Effector CD4-positive, alpha-beta T cell (primary cell): ENCODE measurements at places on chromosomes 5 and 9.
A peak's percentile ranks its signal among the peaks of the same experiment; 100 is the strongest.

- DNase-seq, result no peak
Observed at GRCh38 chr9:114911167-114911821, 19.1 kb downstream of the TNFSF8 start.

DNA sequence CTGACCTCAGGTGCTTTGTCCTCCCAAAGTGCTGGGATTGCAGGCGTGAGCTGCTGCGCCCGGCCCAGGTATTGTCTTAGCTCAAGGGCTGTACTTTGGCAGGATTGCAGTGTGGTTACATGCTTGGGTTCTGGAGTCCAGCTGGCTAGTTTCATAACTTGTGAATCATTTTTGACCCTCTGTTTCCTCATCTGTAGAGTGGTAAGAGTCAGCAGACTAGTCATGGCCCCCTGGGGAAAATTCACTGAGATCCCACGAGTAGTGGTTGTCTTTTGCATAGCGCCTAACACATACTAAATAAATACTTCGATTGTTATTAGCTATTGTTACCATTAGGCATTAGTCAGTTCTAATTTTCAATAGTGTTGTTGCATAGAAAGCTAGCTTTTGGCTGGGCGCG is 14.3 kb downstream of the PTPA start:
- DNase-seq, result no peak

GRCh38 chr9:125428902-125429467 is 167.4 kb downstream of the GAPVD1 start:
- DNase-seq, result no peak

DNA sequence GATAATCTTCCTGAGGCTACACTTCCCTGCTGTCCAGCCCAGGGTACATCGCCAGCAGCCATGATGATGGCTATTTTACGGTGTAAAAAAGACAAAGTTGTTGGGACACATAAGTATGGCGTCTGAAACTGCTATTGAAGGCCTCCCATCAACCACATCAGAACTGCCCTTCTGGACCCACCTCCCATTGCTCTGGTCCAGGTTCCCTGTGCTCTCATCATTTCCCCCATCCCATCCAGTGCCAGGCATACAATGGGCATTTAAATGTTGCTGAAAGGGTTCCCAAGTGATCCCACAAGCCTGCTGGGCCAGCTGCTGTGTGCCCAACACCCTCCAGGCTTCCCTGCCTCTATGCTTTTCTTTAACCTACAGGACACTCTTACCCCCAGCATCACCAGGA is 10.6 kb downstream of the IL9 start:
- DNase-seq, result no peak

GRCh38 chr5:16304846-16305245 is 125.3 kb upstream of the MARCHF11 start:
- DNase-seq, result no peak

GRCh38 chr9:112793213-112793810 is 42.8 kb downstream of the SNX30 start:
- DNase-seq, result peak; percentile 72

DNA sequence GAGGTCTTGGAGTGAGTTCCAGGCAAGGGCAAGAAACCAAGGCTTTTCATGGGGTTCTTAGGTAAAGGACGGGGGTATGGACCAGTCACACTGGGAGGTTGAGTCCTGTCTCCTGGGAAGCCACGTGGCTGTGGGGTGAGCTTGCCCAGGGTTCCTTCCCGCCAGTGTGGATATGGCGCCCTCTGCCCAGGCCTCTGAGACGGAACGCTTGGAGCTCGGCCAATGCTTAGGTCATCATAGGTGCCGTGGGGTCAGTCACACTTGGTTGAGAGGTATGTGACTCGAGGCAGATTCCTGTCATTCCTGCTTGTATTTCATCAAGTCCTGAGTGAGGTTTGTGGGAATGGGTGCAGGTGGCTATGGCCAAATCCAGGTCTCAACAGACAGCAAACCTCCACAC is 46.2 kb downstream of the TENT4A start:
- no peak for DNase-seq

DNA sequence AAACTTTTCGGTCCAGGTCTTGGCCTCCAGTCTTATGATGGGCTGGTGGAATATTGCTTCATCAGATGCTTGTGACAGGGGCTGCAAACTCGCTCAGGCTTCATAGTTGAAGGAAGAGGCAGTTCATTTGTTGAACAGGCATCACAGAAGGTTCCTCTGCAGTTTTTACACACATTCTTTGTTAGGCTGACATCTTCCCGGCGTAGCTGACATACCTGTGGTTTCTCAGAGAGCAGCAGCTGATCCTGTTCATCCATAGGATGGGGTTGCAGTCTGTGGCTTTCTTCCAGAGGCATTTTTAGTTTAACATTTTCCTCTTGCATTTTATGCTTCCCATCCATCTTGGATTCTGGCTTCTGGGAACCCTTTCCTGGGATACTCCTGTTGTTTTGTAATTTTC is 1255.2 kb downstream of the EFNA5 start:
- DNase-seq, result no peak
